Activated CD4-positive, alpha-beta T cell treated with anti-CD3 and anti-CD28 coated beads, Interleukin-2, amount 10 ng/mL, durations not matched to agents 24 days and 14 days (primary cell): ENCODE measurements at places on chromosomes 7 and 10. TPM values are rescaled to one million over a fixed set of nuclear protein-coding genes. Genes with fewer than 3 reads are reported as not detected.

DNA sequence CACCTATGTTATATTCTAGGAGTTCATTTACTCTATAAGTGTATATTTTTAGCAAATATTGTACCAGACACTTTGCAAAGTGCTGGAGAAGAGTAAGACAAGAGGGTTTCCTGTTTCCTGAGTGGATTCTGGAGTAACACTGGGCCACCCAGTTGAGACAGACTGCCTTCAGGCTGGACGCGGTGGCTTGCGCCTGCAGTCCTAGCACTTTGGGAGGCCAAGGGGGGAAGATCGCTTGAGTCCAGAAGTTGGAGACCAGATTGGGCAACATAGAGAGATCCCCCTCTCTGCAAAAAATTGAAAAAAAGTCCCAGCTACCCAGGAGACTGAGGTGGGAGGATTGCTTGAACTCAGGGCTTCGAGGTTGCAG lies 772 bp upstream of the ZSCAN25 start:
- no peak for DNase-seq
- H3K4me3 ChIP-seq = peak overlapping the region; percentile 96
- peak overlapping the region; percentile 97 for H3K27ac ChIP-seq
- H3K27me3 ChIP-seq = no peaks in the 10 kb centered on the region
- peaks cover 32% of the 10 kb centered on the region for H3K36me3 ChIP-seq
- peaks cover 31% of the 10 kb centered on the region for H3K4me1 ChIP-seq

DNA sequence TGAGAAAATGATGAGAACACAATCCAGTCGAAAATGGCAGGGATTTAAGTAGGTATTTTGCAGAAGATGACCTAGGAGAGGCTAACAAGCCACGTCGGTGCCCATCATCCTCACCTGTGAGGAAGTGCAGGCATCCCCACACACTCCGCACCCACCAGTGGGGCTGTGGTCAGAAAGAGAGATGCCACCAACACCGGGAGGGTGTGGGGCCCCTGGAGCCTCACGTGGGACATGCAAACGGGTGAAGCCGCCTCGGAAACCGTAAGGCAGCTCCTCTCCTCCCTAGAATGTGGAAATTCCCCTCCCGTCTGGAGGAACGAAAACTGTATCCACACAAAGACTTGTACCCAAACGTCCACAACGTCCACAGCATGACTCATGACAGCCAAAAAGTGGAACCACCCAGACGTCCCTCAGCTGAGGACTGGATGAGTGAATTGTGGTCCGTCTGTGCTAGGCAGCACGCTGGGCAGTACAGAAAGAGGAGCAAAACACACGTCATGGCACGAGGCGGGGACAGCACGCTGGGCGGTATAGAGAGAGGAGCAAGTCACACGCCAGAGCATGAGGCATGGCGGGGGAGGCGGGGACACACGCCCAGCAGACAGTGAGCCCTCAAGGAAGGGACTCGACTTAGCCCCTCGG lies 246.0 kb downstream of the ELFN1 start:
- H3K36me3 ChIP-seq = peaks cover 16% of the 10 kb centered on the region
- DNase-seq = no peak
- H3K27me3 ChIP-seq = peaks cover 12% of the 10 kb centered on the region
- H3K27ac ChIP-seq = no peak overlapping the region
- peaks cover 16% of the 10 kb centered on the region for H3K4me1 ChIP-seq

DNA sequence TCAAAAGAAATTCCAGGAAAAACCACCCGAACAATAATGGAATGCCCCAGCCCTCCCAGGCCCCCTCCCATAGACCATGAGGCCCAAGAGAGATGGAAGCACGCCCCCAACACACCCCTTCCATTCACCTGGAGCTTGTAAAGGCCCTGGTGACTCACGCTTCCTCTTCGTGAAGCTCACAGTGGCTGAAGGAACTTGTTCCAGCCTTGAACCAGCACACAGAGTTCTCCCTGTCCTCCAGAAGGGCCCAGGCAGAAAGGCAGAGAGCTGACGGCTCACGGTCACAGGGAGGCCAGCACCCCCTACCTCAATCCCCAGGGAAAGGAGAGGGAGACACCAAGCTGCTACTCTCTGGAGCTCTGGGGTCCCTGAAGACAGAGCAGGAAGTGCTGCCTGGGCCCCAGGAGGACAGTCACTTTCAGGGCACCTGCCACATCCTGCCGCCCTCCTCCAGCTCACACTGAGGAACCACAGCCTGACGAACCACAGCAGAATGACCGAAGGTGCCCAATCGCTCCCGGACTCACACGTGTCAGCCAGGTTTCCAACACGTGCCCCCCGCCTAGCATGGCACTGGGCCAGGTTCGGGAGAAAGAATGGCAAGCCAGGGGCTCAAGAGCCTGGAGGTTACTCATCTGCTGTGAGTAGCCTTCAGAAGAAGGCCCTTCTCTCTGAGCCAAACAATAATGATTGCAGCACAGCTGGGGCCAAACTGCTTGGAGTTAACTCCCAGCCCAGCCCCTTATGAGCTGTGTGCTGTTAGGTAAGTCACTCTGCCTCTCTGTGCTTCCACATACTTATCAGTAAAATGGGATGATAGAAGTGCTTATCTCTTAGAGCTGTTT lies 52.8 kb downstream of the DLG5 start:
- peak overlapping the region; percentile 35 for H3K4me3 ChIP-seq
- H3K27ac ChIP-seq = peak overlapping the region; percentile 71
- no peaks in the 10 kb centered on the region for H3K27me3 ChIP-seq
- H3K4me1 ChIP-seq = peaks cover 13% of the 10 kb centered on the region

DNA sequence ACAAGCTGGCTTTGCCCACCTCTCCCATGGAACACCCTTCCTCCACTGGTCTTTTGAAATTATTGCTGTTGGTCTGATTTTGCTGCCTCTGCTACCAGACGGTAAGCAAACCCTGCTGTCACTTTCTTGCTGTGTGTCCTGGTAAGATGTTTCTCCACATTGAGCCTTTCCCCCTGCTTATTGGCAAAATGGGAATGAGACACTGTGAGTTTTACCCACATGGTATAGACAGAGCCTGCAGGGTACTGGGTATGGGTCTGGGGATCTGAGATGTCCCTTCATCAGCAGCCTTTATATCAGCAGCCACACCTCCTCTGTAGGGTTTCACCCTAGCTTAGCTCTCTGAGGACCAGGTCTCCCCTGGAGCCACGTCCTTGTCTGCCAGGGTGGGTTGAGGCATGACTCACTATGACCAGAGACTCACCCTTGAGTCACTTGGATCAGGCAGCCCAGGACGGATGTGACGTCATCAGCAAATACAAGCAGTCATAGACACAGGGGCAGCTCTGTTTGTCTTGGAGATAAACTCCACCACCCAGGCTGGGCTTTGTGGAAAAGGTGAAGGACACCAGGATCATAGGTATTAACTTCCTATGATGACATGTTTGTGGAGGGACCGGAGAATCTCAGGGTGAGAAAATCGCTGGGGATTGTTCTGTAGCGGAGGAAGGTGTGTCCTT lies 17.9 kb upstream of the BAIAP2L1 start:
- DNase-seq = no peak
- H3K27ac ChIP-seq = no peak overlapping the region
- no peak overlapping the region for H3K4me3 ChIP-seq
- no peaks in the 10 kb centered on the region for H3K36me3 ChIP-seq
- no peaks in the 10 kb centered on the region for H3K4me1 ChIP-seq

ZNF862 gene
- 16.6 and 18.3 TPM in 2 replicates for total RNA-seq

GRCh38 chr7:151847136-151847535 lies 29.8 kb downstream of the PRKAG2 start:
- no peak overlapping the region for H3K4me3 ChIP-seq
- H3K4me1 ChIP-seq = peaks cover 11% of the 10 kb centered on the region
- no peaks in the 10 kb centered on the region for H3K36me3 ChIP-seq
- H3K27ac ChIP-seq = no peak overlapping the region
